Stimulated activated CD4-positive, alpha-beta T cell treated with anti-CD3 and anti-CD28 coated beads, Interleukin-4, amount 100 ng/mL, for 1 hour (primary cell): ENCODE measurements at places on chromosomes 3 and 15.

GRCh38 chr3:160448845-160449635, 546 bp downstream of the TRIM59 start:
- DNase-seq: no peak

- DNase-seq: peak; percentile 4
Measured at GRCh38 chr3:124620600-124621063, 109.6 kb upstream of the UMPS start.

DNA sequence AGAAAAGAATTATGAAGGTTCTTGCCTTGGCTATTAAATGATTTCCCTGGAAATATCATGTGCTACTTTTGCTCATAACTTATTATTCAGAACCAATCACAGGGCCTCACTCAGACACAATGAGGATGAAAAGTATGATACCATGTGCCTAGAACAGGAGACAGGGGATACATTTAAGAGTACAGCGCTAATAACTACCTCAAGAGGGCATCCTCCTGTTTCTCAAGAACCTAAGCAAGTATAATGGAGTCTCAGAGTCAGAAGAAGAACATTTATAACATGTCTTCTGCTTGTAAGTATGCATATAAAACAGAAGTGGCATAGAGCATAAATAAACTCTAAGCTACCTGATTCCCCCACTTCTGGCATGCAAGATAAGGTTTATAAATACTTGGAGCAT, 125.4 kb upstream of the MME start:
- no peak for DNase-seq

- no peak for DNase-seq
Measured at GRCh38 chr3:48459331-48459730, 12.8 kb downstream of the ATRIP start.

DNA sequence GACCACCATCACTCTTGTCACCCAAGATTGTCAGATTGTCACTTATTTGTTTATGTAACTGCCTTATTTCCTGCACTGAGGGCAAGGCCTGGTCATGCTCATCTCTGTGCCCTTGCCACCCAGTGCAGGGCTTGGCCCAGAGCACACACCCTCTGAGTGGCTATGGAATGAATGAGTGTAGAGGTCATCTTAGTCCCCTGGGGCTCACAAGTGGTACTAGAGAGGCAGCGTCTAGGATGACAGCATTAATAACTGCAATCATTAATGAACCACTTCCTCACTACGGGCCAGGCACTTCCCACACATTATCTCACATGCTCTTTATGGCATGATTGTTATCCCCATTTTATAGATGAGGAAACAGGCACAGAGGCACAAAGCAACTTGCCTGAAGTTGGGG, 117.0 kb downstream of the SMAD6 start:
- no peak for DNase-seq
